Cardiac atrium fibroblast (primary cell): ENCODE measurements at places on chromosomes 5 and 9. TPM values are rescaled to one million over a fixed set of nuclear protein-coding genes. Genes with fewer than 3 reads are reported as not detected.

CCDC180 gene
- total RNA-seq: under 0.01 TPM in 1 of 2 replicates, not detected in the other

LHX2 gene
- under 0.01 and 0.16 TPM in 2 replicates for total RNA-seq

NOXA1 gene
- 0.16 TPM in 1 of 2 replicates, not detected in the other for total RNA-seq

SLC6A3 gene
- total RNA-seq: not detected in 2 replicates

CNTFR gene
- 0.72 TPM in 1 of 2 replicates, not detected in the other for total RNA-seq

NKD2 gene
- 22.4 and 30.5 TPM in 2 replicates for total RNA-seq

RNF208 gene
- total RNA-seq: 0.16 TPM in 1 of 2 replicates, not detected in the other

SPAG8 gene
- 0.32 and 0.36 TPM in 2 replicates for total RNA-seq

GABRP gene
- total RNA-seq: not detected in 2 replicates

GFI1B gene
- under 0.01 TPM in 1 of 2 replicates, not detected in the other for total RNA-seq

HMGXB3 gene
- 22.0 and 28.0 TPM in 2 replicates for total RNA-seq

HMCN2 gene
- total RNA-seq: not detected in 2 replicates

MSX2 gene
- 0.97 and 2.3 TPM in 2 replicates for total RNA-seq

PTPN3 gene
- 2.2 and 3.1 TPM in 2 replicates for total RNA-seq

CBY3 gene
- total RNA-seq: not detected in 2 replicates

NSUN2 gene
- total RNA-seq: 35.6 and 41.9 TPM in 2 replicates
